ENCODE measurements at places on chromosomes 7 and 10. TPM values are rescaled to one million over a fixed set of nuclear protein-coding genes. Genes with fewer than 3 reads are reported as not detected.

GRCh38 chr7:148918058-148918596 is 34.0 kb upstream of the EZH2 start:
- no peak for DNase-seq

Gene FRG2B
- not detected for total RNA-seq

Gene CUL1
- total RNA-seq, result 23.1 TPM

Gene CYREN
- total RNA-seq, result 32.9 TPM

- no peak for DNase-seq
Measured at GRCh38 chr10:102435133-102435497, 2.7 kb upstream of the CUEDC2 start.

DNA sequence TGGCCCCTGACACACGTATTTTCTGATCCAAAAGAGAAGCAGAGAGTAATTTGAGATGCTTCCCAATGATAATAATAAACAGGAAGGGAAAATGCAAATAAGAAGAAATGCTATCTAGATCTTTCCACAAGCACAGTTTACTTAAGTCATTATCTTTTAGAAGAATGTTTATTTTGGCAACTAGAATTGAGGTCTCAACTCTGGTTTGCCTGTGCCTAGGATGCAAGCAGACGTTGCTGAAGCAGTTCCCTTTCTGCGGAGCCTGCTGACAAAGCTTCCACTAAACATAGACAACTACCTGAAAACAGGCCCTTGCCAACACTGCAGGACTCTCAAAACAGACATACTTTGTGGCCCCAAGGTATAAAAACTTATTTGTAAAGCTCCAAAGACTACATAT is 315.8 kb upstream of the POM121L12 start:
- DNase-seq, result no peak

- DNase-seq, result no peak
Measured at GRCh38 chr7:117325836-117326235, 3.0 kb upstream of the WNT2 start.

- DNase-seq, result no peak
Measured at GRCh38 chr7:128781851-128782250, 6.3 kb upstream of the OPN1SW start.

GRCh38 chr10:119101366-119102098 is 2.4 kb upstream of the DENND10 start:
- no peak for DNase-seq

Gene ITGA8
- total RNA-seq, result 0.66 TPM

GRCh38 chr10:132575320-132576201 is 38.0 kb downstream of the INPP5A start:
- DNase-seq, result peak; percentile 50

DNA sequence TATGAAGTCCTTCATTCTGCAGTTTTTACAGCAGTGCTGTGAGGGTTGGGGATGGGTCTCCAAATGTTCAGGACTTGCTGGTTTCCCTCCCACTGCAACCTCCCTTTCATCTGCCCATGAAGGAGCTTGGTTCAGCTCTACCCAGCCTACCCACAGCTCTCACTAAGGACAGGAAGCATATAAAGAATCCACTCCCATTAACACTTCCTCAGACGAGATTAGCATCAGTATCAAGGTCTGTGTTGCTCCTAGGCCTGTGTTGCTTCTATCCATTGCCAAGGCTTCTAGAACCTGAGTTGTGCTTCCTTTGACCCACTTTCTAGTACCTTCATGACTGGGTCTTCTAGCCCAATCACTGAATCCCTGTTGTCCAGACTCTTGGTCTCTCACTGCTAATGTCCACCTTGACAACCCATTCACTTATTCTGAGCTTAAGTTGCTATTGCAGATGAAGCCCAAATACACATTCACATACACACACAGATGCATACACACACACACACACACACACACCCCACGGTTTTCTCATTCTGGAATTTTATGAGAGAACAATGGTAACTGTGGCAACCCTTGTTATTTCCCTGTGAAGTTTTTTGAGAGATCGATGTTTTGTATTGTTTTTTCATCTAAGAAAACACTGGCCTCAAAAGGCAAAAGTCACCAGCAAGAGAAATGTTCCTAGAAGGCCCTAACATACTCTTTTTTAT is 248.1 kb downstream of the MTERF1 start:
- DNase-seq, result no peak

GRCh38 chr7:48959676-48960075 is 35.3 kb downstream of the CDC14C start:
- no peak for DNase-seq

Gene CHN2
- total RNA-seq, result 58.6 TPM

DNA sequence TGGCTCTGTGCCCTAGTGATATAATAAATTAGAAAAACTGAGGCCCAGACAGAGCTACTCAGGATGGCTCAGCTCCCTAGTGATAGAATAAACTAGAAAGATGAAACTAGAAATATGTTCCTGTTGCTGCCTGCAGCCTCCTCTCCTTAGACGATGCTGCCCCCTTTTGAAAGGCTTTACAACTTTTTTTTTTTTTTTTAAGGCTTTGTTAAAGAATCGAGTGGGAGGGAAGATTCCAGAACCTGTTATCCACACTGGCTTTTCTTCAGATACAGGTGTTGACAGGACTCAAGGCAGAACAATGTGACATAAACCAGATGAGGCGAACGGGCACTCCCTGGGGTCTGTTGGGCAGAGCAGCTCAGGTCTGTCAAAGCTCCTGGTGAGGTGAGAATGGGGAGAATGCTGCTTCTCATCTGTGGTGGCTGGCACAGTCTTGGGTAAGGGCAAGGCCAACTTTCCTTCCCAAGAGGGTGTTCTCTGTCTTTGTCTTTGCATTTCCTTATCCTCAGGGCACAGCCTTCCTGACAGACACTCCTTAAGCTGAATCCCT is 175.1 kb downstream of the COBL start:
- DNase-seq, result peak; percentile 35

GRCh38 chr7:105130580-105130979 is 116.6 kb downstream of the KMT2E start:
- no peak for DNase-seq

Gene HHEX
- total RNA-seq, result 37.9 TPM

DNA sequence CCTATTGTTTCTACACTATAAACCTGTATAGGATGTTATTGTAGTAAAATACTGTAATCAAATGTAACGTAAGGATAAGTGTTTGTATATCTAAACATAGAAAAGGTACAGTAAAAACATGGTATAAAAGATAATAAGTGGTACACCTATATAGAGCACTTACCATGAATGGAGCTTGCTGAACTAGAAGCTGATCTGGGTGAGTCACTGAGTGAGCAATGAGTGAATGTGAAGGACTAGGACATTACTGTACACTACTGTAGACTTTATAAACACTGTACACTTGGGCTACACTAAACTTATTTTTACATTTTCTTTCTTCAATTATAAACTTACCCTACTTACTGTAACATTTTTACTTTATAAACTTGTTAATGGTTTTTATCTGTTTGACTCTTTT is 732.9 kb upstream of the LRRN3 start:
- no peak for DNase-seq

Gene EN2
- total RNA-seq, result not detected

DNA sequence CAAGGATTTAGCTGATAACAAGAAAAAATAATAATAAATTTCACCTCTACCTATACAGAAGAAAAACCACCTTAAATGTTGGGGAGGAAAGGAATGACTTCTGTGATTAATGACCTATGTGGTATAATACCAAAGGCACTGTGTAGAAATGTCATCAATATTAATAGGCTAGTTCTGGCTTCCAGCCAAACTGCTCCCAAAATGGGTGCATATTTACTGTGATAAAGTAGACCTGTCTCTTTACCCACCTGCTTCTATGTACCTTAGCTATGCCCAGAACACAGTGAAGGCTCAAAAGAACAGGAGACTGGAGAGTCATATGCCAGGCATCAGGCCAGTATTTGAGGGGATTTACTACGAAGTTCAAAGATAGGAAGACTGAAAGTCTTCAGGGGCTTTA is 76.0 kb downstream of the ATE1 start:
- DNase-seq, result peak; percentile 34

Gene C10orf105
- total RNA-seq, result not detected

Gene MEIG1
- not detected for total RNA-seq

DNA sequence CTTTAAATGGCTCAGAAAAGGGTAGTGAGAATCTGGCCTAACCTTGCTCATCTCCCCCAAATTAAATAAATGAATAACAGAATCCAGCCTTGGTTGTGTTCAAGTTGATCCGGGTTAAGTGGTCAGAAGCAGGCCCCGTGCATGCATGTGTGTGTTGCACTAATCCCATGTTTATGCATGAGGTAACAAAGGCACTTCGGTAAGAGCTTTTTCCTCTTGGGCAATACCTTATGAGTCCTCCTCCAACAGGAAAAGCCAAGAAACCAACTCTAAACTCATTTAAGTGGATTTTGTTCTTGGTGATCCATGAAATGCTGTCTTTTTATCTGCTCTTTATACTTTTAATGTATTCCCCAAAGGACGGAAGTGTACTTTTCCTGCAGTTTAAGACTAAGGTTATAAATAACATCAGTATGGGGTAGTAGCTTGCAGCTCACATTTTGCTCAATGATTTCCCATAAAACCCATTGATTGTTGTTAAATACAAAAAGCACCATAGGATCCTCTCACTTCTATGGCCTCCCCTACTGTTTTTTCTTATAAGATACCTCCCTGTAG is 104.9 kb upstream of the YAE1 start:
- DNase-seq, result no peak

Gene HDAC9
- 12.9 TPM for total RNA-seq

DNA sequence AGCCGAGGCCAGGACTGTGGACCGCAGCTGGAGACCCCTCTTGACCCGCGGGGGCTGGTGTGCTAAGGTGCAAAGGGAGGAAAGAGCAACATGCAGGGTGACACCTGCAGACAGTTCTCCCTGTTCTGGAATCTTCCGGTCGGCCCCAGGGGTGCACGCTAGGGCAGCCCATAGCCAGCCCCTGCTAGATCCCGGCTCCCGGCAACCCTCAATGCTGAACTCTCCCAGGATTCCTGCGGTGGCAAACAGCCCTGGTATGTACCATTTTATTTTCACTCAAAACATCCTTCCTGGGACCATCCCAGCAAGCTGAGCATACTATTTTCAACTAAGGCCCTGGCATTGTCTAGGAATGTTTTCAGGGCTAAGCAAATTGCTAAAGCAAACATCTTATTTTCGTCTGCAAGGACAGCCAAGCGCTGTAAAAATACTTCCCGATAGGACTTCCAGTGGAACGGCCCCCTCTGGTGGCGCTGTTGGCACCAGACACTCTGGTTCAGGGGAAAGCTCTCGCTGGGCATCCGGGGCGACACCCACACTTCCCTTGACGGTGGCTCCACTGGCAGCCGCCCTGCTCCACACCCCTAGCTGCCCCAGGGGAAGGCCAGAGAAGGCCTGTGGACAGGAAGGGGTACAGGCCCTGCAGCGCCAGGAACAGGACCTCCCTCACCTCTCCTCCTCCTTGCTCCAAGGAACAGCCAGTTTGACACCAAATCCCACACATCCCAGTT is 99.4 kb downstream of the CTBP2 start:
- peak; percentile 86 for DNase-seq

GRCh38 chr10:78339251-78339650 is 305.6 kb downstream of the RPS24 start:
- peak; percentile 9 for DNase-seq

DNA sequence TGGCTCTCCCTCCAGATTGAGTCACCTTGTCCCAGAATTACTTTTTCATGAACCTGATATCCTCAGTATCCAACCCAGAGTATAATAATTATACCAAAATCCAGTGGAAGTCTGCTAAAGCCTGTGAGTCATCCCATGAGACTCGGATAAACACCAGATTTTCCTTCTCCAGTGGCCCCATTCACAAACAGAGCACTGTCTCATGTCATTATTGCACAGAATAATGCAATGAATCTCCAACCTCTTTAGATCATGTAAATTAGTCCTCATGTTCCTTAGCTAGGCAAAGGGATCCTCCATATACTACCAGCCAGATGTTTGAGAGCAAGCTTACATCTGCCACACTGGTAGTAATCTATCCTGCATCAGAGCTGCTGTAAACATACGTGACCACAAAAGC is 89.0 kb downstream of the AMPH start:
- DNase-seq, result no peak

GRCh38 chr10:132848291-132848701 is 62.3 kb upstream of the NKX6-2 start:
- no peak for DNase-seq

GRCh38 chr7:8629504-8629903 is 196.1 kb downstream of the NXPH1 start:
- DNase-seq, result no peak

DNA sequence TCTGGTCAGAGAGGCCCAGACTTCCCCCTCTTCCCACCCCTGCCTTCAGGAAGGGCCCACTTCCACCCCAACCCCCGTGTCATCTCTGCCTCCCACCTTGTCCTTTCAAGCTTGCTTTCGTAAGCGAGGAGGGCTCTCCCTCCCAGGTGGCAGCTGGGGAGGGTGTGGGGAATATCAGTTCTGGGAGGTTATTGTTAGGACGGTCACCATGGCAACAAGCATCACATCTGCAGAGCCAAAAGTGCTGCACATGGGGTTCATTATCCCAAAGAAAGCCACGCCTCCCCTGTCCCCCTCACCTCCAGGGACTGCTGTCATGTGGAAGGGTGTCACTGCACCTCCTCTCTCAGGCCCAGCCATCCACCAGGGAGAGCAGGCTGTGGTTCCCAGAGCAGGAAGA is 2.6 kb upstream of the CAMK2B start:
- no peak for DNase-seq

DNA sequence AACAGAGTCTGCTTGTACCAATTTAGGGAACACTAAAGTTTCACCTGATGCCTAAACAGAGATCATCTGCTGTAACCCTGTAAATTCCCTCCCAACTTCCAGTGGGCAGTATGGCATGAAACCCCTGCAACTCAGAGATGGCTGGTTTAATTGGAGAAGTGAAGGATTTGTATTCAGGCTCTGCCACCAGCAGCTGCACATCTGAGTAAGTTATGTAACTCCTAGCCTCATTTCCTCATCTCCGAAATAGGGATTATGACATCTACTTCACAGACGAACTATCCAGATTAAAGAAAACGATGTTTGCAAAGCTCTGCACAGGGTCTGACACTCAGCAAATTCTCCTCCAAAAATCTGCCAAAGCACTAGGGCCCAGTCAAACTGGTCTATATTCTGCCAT is 493.0 kb downstream of the KCNMA1 start:
- DNase-seq, result no peak

DNA sequence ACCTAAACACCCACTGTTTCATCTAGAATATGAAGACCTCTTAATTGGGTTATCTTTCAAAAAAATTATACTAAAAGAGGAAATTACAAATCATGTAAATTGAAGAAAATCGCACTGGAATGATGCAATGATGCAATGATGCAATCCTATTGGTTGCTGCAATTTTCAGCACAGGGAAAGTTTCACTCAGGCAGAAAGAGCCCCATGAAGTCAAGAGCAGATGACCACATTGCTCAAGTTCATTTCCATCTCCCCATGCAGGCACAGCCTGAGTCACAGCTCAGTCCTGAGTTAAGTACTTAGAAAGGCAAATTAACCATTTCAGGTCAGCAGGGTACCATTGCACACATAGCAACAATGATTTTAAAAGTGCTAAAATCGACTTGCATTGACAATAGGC is 180.3 kb upstream of the MYO3A start:
- no peak for DNase-seq

GRCh38 chr10:28991333-28992270 is 297.3 kb upstream of the LYZL1 start:
- peak; percentile 30 for DNase-seq

Gene CALHM1
- total RNA-seq, result not detected
